ENCODE measurements at places on chromosomes 6 and 20. TPM values are rescaled to one million over a fixed set of nuclear protein-coding genes. Genes with fewer than 3 reads are reported as not detected.

DNA sequence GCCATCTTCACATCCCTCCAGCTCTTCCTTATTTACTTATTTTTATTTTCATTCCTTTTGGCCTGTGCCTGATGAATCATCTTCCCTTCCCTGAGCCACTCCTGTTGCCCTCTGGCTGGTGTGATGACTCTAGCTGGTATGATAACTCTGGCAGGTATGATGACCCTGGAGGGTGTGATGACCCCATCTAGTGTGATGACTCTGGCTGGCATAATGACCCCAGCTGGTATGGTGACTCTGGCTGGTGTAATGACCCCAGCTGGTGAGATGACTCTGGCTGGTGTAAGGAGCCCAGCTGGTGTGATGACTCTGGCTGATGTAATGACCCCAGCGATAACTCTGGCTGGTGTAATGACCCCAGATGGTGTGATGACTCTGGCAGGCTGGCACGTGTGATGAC lies 426.8 kb downstream of the QKI start:
- DNase-seq: no peak

GJA1 gene
- total RNA-seq: 605 TPM

ABHD16A gene
- total RNA-seq: 37.3 TPM

DNA sequence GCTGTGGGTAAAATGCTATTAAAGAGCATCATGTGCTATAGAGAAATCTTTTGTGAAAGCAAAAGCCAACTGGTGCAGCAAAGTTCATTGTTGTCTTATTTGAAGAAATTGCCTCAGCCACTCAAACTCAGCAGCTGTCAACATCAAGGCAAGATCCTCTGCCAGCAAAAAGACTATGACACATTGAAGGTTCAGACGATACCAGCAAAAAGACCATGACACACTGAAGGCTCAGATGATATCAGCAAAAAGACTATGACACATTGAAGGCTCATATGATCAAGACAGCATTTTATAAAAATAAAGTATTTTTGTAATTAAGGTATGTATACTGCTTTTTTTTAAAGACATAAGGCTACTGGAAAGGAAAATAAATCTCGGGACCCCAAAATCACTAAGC lies 118.4 kb upstream of the RUNX2 start:
- DNase-seq: no peak

- DNase-seq: no peak
Observed at GRCh38 chr20:38239441-38239840, 21.1 kb downstream of the KIAA1755 start.

DNA sequence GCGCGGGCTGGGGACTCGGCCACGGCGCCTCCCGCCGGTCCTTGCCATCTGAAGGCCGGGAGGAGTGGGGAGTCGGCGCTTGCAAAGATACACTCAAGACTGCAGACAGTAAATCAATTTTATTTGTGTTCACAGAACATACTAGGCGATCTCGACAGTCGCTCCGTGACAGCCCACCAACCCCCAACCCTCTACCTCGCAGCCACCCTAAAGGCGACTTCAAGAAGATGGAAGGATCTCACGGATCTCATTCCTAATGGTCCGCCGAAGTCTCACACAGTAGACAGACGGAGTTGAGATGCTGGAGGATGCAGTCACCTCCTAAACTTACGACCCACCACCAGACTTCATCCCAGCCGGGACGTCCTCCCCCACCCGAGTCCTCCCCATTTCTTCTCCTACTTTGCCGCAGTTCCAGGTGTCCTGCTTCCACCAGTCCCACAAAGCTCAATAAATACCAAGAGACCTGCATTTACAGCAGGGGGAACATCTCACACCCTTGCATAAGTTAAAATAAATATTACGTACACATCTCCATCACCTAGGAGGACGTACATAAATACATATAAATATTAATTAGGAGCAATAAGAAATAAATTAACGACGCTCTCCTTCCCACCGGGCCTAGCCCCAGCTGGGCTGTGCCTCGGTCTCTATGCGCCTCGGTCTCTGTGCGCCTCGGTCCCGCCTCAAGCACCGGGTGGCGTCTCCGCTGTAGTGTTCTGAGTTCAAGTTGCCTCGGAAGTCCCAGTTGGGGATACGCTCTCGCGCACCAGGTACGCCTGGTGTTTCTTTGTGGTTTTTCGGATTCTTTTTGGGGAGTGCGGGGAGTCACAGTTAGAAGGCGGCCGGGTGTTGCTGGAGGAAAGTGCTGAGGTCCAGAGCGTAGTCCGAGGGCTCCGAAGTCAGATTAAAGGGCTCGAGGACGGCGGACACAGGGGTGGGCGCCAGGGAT lies 889 bp upstream of the FLOT1 start:
- no peak for DNase-seq

- DNase-seq: no peak
Observed at GRCh38 chr6:152087096-152087495, 279.6 kb downstream of the ESR1 start.

DNA sequence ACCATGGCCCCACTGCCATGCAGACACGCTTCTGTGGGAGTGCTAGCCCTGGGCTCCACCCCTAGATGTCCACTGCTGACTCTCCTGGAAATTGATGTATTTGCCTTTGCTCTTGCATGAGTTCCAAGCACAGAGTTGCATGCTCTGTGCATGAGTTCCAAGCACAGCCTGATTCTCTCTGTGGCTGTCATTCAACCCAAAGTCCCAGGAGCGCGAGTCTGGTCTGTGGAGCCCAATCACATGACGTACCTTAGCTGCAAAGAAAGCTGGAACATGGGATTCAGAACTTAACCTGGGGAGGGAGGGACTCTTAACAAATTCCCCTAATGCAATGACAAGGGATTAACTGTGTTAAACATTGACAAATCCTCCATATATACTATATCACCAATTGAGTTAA lies 114.3 kb upstream of the SLC24A3 start:
- DNase-seq: no peak

DNA sequence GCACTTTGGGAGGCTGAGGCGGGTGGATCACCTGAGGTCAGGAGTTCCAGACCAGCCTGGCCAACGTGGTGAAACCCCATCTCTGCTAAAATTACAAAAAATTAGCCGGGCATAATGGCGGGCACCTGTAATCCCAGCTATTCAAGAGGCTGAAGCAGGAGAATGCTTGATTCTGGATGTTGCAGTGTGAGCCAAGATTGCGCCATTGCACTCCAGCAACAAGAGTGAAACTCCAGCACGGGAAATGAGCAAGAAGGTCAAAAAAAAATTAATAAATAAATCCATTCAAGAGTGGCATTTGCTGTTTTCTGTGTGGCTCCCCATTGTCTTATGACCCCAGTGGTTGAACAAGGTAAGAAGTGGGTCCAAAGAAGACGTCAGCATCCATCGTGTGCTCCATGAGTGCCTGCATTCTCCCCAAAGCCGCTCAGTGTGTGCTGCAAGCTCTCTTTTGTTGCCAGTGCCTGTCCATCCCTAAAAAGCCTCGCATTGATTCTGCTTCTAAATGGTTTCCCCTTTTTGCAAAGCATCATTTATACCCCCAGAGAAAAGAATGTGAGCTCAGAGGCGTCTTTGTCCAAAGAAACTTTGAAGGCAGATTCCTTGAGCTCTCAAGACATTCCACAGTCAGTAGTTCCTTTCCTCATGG lies 38.8 kb upstream of the MAP3K4 start:
- no peak for DNase-seq

DNA sequence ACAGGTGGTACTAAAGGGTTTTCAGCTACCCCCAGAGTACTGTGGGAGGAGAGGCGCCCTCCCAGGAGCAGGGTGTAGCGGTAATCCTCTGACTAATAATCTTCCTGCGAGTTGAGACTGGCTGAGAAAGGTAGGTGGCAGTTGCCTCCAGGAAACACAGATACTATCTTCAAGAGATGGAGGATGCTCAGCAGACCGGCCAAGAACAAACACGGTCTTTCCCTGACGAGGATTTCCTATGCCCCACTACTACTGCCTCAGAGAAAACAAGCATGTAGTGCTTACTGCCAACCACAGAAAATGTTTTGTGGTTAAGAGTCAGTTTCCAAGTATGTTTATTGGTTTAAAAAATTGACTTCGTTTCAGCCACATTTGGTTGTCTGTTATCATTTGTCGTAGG lies 26.8 kb downstream of the C6orf89 start:
- DNase-seq: no peak

PRKN gene
- 0.59 TPM for total RNA-seq

CLPSL1 gene
- not detected for total RNA-seq

DNA sequence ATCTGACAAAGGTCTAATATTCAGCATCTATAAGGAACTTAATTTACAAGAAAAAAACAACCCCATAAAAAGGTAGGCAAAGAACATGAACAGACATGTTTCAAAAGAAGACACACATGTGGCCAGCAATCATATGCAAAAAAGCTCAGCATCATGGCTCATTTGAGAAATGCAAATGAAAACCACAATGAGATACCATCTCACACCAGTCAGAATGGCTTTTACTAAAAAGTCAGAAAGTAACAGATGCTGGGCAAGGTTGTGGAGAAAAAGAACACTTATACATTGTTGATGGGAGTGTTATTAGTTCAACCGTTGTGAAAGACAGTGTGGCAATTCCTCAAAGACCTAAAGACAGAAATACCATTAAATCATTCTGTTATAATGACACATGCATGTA lies 289.9 kb upstream of the MMS22L start:
- DNase-seq: no peak

DNA sequence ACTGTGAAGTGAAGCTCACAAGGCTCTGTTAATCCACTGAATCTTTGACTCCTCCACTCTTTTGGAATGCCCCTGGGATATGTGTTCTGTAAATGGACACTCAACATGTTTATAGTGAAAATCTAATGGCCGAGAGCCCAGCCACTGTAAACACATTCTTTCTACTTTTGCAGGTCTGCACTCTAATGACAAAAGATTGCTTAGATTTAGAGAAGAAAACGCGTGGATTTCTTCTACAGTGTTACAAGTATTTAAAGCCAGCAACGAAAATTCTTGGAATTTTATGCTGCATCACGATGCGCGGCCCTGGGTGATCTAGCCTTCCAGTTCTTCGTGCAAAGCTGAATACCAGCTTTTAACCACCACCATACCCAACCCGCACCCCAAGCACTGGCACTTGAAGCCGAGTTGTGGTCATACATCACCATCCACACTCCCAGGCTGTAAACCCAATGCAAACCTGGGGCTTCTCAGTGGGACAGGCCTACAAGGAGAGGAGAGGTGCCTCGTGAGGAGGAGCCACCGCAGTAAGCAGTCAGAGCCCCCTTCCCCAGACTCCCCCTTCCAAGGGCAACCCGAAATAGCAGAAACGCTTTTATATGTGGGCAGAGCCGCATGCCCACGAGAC lies 3.7 kb upstream of the FOXO3 start:
- DNase-seq: no peak

DNA sequence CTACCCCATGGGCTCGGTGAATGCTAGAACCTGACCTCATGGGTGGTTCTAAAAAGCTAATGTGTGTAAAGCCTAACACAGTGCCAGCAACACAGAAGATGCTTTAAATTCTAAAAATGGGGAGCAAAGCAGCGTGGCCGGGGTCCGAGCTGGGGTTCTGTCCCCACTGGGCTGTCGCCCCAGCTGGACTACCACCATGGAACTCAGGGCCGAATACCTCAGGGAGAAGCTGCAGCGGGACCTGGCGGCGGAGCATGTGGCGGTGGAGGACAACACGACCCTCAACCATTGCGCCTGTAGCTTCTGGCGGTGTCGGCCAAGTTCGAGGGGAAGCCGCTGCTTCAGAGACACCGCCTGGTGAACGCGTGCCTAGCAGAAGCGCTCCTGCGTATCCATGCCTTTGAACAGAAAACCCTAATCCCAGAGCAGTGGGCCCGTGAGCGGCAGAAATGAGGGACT lies 8.4 kb downstream of the SOX4 start:
- DNase-seq: no peak

- DNase-seq: no peak
Observed at GRCh38 chr6:77678048-77678447, 25.2 kb downstream of the MEI4 start.

GRCh38 chr6:34466242-34467185 lies 638 bp downstream of the PACSIN1 start:
- no peak for DNase-seq

DNA sequence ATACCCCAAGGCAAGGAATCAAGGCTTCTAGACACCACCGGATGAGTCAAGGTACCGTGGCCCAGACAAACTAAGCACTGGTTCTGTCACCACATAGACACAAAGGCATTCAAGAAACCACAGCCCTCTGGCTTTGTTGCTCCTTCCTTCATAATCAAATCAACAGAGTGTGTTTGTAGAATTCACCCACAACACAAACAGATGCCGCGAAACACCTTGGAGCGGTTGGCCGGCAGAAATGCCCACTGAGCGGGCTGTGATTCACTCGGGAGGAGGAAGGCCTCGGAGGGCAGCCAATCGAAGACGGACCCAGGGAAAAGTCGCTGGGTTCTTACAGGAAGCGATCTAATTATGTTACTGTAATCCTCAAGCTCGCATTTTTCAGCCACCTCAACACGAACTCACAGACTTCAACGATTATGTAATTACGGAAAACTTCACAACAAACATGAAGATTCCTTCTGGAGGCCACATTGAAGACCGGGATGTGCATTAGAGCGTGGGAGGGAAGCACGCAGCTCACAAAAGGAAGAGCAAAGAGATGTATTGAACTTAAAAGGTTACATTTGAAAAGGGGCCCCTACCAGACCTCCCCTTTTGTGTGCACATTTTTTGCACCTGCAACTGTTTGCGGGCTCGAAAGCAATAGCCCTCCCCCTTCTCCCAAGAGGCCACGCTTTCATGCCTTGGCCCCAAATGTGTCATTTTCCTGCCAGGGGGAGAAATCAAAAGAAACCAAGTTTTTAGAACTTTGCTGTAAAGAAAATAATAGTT lies 184.7 kb upstream of the PREP start:
- DNase-seq: no peak

GMPR gene
- total RNA-seq: 32.3 TPM

ELMO2 gene
- 22.4 TPM for total RNA-seq

- DNase-seq: peak; percentile 95
Observed at GRCh38 chr20:47334022-47334551, 22.4 kb downstream of the ZMYND8 start.

OTOR gene
- not detected for total RNA-seq

CST7 gene
- total RNA-seq: not detected

DNA sequence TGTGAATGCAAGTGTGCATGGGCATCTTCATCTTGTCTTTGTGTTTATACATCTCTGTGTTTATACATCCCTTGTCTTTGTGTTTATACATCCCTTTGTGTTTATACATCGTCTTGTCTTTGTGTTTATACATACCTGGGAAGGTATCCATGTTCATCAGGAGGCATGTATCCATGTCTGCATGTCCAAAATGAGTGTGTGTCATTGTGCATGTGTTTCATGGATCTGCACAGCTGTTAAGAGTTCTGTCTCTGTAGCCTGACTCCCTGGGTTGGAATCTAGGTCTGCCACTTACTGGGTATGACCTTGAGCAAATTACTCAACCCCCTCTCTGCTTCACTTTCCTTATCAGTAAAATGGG lies 50.1 kb upstream of the SIRPA start:
- no peak for DNase-seq

NDUFAF4 gene
- total RNA-seq: 13.9 TPM

MATN4 gene
- total RNA-seq: not detected
